ENCODE measurements at places on chromosomes 2 and 18.
A peak's percentile ranks its signal among the peaks of the same experiment; 100 is the strongest.

GRCh38 chr2:88053296-88053695 lies 2.3 kb downstream of the KRCC1 start:
- DNase-seq = peak; percentile 84

DNA sequence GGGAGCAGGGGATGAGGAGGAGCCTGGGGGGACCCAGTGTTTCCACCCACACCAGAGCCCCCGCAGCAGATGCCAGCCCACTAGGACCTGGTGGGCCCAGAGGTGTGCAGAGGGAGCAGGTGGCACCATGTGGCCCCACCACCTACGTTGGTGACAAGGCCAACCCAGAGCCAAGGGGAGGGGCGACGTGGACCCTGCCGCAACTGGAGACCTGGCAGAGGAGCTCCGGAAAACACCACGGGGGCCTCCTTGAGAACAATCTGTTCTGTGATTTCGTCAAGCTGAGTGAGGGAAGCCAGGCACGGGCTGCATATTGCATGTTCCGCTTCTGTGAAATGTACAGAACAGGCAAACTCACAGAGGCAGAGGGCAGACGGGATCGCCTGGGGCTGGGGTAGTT lies 49.1 kb upstream of the GPC1 start:
- DNase-seq = peak; percentile 37

- DNase-seq = peak; percentile 93
Measured at GRCh38 chr2:181810823-181811695, 80.5 kb upstream of the ITPRID2 start.

- DNase-seq = no peak
Measured at GRCh38 chr2:119112770-119113488, 45.6 kb downstream of the C1QL2 start.

DNA sequence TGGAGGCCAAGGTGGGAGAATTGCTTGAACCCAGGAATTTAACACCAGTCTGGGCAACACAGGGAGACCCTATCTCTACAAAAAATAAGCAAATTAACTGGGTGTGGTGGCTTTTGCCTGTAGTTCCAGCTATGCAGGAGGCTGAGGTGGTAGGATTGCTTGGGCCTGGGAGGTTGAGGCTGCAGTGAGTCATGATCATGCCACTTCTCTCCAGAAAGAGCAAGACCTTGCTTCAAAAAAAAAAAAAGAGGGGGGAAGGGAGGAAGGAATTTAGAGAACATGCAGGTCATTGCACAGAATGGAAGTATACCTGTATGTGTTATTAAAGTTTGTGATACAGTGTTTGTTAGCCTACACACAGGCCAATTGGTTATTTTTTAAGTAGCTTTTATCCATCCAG lies 25.8 kb downstream of the PKP4 start:
- no peak for DNase-seq

DNA sequence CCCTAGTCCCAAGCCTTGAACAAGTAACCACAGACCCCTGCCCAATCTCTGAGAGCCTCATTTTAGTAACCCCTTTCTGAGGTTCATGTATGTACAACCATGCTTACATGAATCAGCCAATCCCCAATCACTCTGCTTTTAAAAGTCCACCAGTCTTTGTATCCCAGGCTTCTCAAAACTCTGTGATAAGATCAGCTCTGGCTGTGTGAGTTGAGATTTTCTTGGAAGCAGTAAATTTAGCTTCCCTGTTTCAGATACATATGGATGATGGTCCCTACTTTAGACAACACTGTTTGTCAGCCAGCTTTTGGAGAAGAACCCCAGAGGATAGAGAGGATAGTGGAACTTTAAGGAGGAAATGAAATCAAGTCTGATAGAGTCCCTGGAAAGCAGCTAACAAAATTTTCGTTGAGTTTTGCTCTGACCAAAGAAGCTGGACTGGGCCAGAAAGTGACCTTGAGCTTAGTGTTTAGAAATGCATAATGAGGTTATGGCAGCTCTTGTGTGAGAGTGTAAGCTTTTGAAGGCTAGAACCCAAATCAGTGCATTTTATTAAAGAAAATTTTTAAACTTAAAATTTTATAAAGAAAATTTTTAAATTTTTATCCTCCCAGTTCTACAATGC lies 3.7 kb downstream of the ADNP2 start:
- peak; percentile 41 for DNase-seq

DNA sequence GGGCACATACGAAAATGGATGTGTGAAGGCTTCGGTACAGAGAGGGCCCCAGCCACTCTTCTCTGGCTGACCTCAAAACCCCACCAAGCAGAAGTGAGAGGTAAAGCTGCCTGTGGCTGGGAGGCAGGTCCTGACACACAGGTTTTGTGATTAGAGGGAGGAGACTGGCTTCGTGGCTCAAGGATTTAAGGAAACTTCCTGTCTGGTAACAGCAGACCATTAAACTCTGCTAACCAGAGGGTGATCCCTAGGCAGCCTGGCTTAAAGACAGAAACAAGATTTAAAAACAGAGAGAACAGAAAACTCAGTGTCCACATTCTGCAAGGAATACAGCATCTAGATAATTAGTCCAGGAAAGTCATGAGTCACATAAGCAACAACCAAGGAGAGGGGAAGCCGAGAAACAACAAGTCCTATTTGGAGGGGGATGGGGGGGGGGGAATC lies 101.9 kb downstream of the NFATC1 start:
- peak; percentile 32 for DNase-seq

DNA sequence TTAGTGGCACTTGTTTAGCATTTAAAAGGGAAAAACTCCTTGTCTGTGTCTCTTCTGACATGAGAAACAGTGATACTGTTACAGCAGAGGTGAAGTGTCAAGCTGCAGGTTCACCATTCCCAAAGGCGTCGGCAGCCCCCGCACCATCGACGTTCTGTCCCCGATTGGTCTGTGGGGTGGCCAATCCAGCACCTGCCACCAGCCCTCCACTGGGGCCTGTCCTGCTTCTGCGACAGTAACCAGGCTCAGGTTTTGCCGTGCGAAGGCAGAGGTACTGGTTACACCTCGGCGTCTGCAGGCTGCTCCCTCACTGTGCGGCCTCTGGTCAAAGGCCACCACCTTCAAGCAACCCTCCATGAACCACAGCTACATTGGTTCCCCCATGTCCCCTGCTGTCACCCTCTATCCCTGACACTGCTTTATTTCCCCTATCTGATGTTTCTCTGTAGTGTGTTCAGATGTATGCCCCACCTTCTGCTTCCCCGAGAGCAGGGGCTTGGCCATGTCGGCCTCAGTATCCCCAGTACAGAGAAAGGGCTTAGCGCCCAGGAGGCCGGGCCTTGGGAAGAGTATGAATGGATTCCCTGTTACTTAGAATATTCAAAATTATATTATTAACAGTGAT lies 8.6 kb upstream of the ESPNL start:
- DNase-seq = no peak

- DNase-seq = peak; percentile 61
Measured at GRCh38 chr2:102839668-102840388, 78.0 kb downstream of the TMEM182 start.

GRCh38 chr2:86338778-86339295 lies 1.4 kb upstream of the REEP1 start:
- no peak for DNase-seq
